Breast epithelium (tissue), 4 donors: ENCODE measurements at places on chromosomes 5 and 9. TPM values are rescaled to one million over a fixed set of nuclear protein-coding genes. Genes with fewer than 3 reads are reported as not detected.

ZFP37 gene
- 2.9 TPM for total RNA-seq

TGFBI gene
- 145 TPM for total RNA-seq

SLC45A2 gene
- not detected for total RNA-seq

SHOC1 gene
- total RNA-seq = 0.33 TPM

SPINK13 gene
- 0.48 TPM for total RNA-seq

SOWAHA gene
- 0.66 TPM for total RNA-seq

PARP8 gene
- total RNA-seq = 41.7 TPM

PRPF4 gene
- total RNA-seq = 23.1 TPM

SLC34A3 gene
- total RNA-seq = not detected

DNA sequence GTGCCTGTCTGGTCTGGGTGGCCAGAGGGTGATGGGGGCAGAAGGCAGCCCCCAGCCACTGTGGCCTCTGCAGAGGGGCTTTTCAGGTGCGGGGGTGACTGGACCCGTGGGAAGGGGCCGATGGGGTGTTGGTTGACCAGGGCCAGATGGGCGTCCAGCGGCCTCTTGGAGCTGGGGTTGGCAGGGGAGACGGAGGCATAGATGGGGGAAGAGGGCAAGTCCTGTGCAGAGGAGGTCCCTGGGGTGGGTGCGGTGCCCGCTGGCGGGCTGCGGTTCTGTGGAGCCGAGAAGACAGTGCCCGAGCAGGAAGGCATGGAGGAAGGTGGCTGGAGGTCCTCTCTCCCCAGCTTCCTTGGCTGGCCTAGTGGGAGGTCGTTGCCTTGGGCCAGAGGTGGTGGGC lies 18.7 kb upstream of the AKNA start:
- no peaks in the 10 kb centered on the region for H3K27me3 ChIP-seq
- H3K4me3 ChIP-seq = no peak overlapping the region
- H3K27ac ChIP-seq = no peak overlapping the region
- no peaks in the 10 kb centered on the region for H3K36me3 ChIP-seq

- no peaks in the 10 kb centered on the region for H3K36me3 ChIP-seq
- no peak overlapping the region for H3K4me3 ChIP-seq
- H3K4me1 ChIP-seq = no peaks in the 10 kb centered on the region
- DNase-seq = no peak
- H3K27ac ChIP-seq = no peak overlapping the region
These were observed 105.4 kb upstream of the SPOCK1 start for GRCh38 chr5:137604348-137605095.

DNA sequence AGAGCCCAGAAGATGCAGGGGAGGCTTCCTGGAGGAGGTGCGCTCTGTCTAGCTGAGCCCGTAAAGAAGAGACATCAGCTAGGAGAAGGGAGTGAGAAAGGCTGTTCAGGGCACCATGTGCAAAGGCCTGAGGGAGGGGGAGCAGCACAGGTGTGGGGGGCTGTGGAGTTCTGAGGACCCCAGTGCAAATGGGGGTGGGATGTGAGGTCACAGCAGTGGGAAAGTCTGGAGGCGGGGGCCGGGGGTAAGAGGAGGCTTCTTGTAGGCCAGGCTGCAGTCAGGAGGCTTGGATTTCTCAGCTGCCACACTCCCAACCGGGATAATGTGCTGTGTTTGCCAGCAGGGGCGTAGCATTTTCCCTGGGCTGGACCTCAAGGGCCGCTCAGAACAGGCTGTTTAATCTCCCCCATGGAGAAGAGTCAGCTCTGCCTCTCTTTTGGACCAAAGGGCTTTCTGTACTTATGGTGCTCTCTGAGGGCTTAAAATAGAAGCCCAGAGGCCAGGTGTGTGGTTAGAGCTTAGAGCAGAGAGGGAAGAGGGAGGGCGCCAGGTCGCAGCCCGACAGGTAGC lies 5.7 kb downstream of the NEURL1B start:
- no peaks in the 10 kb centered on the region for H3K36me3 ChIP-seq
- no peak overlapping the region for H3K4me3 ChIP-seq
- DNase-seq = no peak
- peak overlapping the region; percentile 35 for H3K27ac ChIP-seq
- H3K27me3 ChIP-seq = no peaks in the 10 kb centered on the region
- H3K4me1 ChIP-seq = no peaks in the 10 kb centered on the region

- no peak overlapping the region for H3K4me3 ChIP-seq
- H3K27ac ChIP-seq = no peak overlapping the region
- no peak for DNase-seq
- H3K4me1 ChIP-seq = peaks cover 9% of the 10 kb centered on the region
- H3K27me3 ChIP-seq = no peaks in the 10 kb centered on the region
- peaks cover 5% of the 10 kb centered on the region for H3K36me3 ChIP-seq
These were observed 4.7 kb downstream of the PHYKPL start for GRCh38 chr5:178227929-178228328.

- H3K27me3 ChIP-seq = no peaks in the 10 kb centered on the region
- no peaks in the 10 kb centered on the region for H3K4me1 ChIP-seq
- H3K36me3 ChIP-seq = no peaks in the 10 kb centered on the region
- no peak overlapping the region for H3K4me3 ChIP-seq
- H3K27ac ChIP-seq = no peak overlapping the region
- DNase-seq = no peak
These were observed 42.2 kb upstream of the C5orf58 start for GRCh38 chr5:170190436-170191134.

DNA sequence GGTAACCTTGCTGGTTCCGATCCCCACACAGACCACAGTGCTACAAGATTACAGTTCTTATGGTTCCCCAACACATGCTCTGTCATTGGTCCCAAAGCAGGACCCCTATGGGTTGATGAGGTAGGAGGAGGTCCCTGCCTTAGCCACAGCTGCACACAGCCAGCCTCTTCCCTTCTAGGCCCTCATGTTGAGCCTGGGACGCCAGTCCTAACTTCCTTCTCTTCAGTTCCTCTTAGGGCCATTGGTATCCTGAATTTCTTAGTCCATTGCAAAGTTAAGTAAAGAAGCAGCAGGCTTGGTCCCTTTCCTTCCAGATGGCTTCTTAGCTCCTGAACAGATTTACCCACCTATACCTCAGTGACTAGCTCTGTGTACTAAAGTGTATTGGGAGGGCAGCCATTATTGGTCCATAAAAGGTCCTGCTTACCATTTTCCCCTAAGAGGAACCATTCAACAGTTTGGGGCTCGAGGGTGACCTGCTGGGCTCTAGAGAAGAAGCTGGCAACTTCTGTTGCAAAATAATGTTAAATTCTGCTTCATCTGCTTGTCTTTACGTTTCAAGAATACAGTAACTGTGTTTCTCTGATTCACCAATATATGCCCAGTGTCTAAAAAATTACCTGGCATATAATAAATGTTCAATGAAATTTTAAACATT lies 50.2 kb downstream of the PDCD1LG2 start:
- H3K36me3 ChIP-seq = no peaks in the 10 kb centered on the region
- H3K27me3 ChIP-seq = no peaks in the 10 kb centered on the region
- H3K27ac ChIP-seq = no peak overlapping the region
- no peak for DNase-seq

GRCh38 chr9:117414220-117414905 lies 494 bp downstream of the ASTN2 start:
- no peaks in the 10 kb centered on the region for H3K36me3 ChIP-seq
- H3K27me3 ChIP-seq = no peaks in the 10 kb centered on the region

- H3K4me1 ChIP-seq = no peaks in the 10 kb centered on the region
- no peak overlapping the region for H3K4me3 ChIP-seq
- H3K27ac ChIP-seq = no peak overlapping the region
- no peak for DNase-seq
These were observed 101.8 kb downstream of the TMEM167A start for GRCh38 chr5:82975396-82975795.

GRCh38 chr5:126513703-126514102 lies 81.3 kb downstream of the ALDH7A1 start:
- H3K4me1 ChIP-seq = peaks cover 8% of the 10 kb centered on the region
- H3K36me3 ChIP-seq = no peaks in the 10 kb centered on the region
- no peaks in the 10 kb centered on the region for H3K27me3 ChIP-seq
- H3K4me3 ChIP-seq = no peak overlapping the region
- DNase-seq = no peak

DNA sequence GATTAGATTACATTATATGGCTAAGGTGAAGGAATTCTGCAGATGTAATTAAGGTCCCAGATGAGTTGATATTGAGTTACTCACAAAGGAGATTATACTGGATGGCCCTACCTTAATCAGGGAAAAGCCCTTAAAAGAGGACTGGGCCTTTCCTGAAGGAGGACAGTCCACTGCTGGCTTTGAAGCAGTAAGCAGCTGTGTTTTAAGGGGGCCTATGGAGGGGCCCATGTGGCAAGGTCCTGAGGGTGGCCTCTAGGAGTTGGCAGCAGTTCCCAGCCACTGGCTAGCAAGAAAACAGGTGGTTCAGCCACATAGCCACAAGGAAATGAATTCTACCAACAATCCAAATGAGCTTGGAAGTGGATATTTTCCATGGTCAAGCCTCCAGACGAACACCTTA lies 36.4 kb upstream of the GDNF start:
- H3K4me1 ChIP-seq = no peaks in the 10 kb centered on the region
- H3K27me3 ChIP-seq = no peaks in the 10 kb centered on the region
- no peaks in the 10 kb centered on the region for H3K36me3 ChIP-seq
- no peak overlapping the region for H3K4me3 ChIP-seq
- no peak overlapping the region for H3K27ac ChIP-seq
- no peak for DNase-seq

DNA sequence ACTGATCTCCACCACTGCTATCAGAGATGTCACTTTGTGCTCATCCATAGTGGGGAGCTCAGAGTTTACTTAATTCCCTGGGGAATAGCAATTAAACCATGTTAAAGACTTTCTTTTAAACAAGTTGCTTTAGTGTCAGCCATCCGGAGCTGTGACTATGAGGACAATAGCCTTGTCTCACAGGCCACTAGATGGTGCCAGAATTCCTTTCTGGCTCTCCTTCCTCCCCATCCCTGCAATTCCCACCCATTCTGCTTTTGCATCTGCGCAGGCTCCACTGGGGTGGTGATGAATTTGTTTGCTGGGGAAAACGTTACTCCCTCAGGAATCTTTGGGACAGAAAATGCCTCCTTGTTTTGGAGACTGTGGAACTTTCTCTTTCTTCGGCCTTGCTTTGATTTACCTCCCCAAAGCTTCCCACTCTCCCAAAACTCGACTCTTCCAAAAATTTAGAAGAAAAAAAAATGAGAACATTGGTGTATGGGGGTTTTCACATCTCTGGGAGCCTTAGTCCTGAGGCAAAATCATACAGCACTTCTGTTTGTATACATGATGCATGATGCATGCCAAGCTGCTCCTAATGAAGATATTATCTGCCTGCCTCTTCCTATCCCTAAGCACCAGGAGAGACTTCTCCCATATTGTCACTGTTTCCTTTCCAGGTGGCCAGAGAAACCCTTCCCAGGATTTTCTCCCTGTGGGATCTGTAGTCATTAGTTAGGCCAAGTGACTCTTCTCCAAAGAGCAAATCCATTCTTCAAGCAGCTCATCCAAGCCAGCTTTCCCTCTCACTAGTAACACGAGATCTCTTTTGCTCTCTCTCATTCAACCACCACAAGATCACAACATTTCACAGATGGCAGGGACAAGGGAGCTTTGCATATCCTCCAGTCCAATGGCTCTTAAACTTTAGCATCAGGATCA lies 466.1 kb downstream of the TLR4 start:
- DNase-seq = no peak
- no peaks in the 10 kb centered on the region for H3K4me1 ChIP-seq
- H3K27ac ChIP-seq = no peak overlapping the region
- H3K36me3 ChIP-seq = no peaks in the 10 kb centered on the region
- no peak overlapping the region for H3K4me3 ChIP-seq
- no peaks in the 10 kb centered on the region for H3K27me3 ChIP-seq

GRCh38 chr5:136043551-136043950 lies 14.8 kb downstream of the TGFBI start:
- no peak for DNase-seq
- H3K27ac ChIP-seq = no peak overlapping the region
- no peaks in the 10 kb centered on the region for H3K36me3 ChIP-seq
- H3K4me1 ChIP-seq = no peaks in the 10 kb centered on the region

DNA sequence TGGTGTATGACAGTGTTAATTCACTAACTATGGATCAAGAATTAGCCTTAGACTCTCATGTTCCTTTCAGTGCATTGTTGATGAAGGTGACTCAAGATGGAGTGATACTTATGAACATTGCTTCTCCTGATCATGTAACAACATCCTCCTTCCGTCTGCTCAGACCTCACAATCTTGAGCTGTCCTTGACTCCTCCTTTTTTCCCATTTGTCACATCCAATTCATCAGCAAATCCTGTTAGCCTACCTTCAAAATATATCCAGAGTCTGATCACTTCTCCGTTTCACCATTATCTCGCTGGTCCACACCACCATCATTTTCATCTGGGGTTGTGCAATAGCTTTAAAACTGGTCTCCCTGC lies 9.2 kb upstream of the SEMA6A start:
- H3K27me3 ChIP-seq = no peaks in the 10 kb centered on the region
- H3K4me1 ChIP-seq = no peaks in the 10 kb centered on the region
- no peak overlapping the region for H3K27ac ChIP-seq
- no peaks in the 10 kb centered on the region for H3K36me3 ChIP-seq

GRCh38 chr9:119349351-119349825 lies 19.8 kb downstream of the BRINP1 start:
- no peaks in the 10 kb centered on the region for H3K27me3 ChIP-seq
- no peaks in the 10 kb centered on the region for H3K4me1 ChIP-seq
- H3K27ac ChIP-seq = no peak overlapping the region
- no peak overlapping the region for H3K4me3 ChIP-seq
- no peaks in the 10 kb centered on the region for H3K36me3 ChIP-seq
- no peak for DNase-seq

DNA sequence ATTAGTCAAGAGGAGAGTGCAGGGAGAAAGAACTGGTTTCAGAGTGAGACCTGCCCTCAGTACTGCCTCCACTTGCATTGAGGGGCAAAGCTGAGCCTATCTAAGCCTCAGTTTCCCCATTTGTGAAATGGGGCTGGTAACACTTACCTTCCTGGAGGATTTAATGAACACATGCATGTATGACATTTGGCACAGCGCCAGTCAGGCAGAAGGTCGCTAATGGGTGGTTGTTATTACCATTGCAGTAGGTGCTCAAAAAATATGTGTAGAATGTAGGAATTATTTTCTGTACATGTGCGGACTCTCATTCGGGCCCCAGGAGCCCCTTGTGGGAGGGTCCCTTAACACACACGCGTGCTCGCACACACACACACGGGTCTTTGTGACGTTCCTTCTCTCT lies 10.9 kb downstream of the FAT2 start:
- no peaks in the 10 kb centered on the region for H3K4me1 ChIP-seq
- no peak for DNase-seq
- H3K4me3 ChIP-seq = no peak overlapping the region
- H3K27me3 ChIP-seq = no peaks in the 10 kb centered on the region

DNA sequence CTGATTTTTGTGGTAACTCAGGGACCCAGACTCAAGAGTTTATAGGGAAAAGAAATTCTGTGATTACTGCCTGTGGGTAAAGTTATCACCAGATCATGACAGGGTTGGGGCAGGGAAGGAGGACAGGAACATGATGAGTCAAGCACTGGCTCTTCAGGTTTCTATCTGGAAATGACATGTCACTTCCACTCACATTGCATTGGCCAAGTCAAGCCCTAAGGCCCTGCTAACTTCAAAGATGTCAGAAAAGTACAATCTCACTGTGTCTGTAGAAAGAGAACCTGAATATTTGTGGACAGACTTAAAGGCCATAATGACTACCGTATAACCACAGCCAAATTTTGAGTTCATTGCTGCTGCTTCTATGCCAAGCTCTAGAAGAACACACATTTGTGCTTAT lies 187.7 kb downstream of the TLE4 start:
- no peaks in the 10 kb centered on the region for H3K36me3 ChIP-seq
- H3K27me3 ChIP-seq = no peaks in the 10 kb centered on the region
- no peak overlapping the region for H3K4me3 ChIP-seq
- DNase-seq = no peak
- H3K4me1 ChIP-seq = no peaks in the 10 kb centered on the region
- H3K27ac ChIP-seq = no peak overlapping the region
